Cerebellar cortex (tissue), 1 donor: ENCODE measurements at places on chromosomes 2 and 18.
A peak's percentile ranks its signal among the peaks of the same experiment; 100 is the strongest.

DNA sequence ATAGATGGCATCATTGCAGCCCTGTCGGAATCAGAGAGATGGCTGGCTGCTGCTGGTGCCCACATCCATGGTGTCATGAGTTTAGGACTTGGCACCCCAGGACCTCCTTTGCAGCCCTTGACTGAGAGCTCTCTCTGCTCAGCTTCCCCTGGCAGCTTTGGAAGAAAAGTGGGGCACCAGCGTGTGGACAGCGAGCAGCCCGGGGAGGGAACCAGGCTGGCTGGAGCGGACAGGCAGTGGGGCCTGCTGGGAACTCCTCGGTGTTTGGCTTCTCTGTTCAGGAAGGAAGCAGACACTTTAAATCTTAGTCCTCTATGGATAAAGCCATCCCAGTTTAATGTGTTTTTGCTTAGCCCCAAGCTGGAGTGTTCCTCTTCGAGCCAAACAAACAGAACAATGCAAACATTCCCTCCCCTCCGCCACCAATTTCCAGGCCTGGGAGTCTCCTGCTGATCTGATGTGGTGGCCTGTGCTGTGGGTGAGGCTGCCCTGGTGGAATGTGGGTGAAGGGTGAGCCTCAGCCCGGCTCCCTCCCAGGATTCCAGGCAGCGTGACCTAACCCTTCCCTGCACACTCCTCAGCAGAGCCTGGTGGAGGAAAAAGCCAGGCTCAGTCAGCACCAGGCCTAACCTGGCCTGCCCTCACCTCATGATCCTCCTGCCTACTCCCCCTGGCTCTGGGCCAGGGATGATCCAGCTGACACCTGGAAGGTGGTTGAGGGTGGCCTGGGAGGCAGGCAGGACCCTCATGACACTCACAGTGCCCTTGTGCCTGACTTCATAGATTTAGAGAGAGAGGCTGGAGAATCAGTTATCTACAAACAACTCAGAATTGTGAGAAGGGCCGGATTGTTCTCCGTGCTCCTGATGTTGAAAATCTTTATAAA, 21.6 kb upstream of the ITGB6 start:
- DNase-seq, result no peak

DNA sequence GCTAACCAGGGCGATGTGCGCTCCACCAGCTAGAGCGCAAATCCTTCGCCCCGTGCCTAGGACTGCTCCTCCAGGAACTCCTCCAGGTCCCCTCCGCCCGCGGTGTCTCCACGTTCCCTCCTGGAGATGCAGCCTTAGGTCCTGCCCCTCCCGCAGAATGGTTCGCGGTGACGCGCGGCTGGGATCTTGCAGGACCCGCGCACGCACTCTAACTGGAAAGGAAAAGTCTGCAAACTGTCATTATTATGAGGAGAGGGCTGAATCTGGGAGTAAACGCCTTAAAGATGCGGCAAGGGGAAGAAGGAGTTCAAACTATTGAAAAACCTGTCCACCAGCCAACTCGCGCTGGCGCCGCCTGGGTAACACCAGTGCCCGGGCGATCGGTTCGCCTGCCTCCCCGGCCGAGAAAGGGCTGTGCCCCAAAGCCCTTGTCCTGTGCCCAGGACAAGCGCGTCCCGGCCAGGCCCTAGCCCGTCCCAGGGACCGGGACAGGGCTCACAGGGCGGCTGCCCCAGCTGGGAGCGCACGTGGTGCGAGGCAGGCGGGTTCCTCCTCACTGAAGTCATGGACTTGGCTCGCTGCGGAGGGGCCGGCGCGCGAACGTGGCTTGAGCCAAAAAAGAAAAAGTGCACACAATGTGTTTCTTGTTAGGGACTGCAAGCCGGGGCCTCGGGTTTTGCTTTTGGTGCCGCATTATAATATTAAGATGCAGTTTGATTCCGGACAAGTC, 5.5 kb upstream of the ID2 start:
- DNase-seq, result peak; percentile 24

DNA sequence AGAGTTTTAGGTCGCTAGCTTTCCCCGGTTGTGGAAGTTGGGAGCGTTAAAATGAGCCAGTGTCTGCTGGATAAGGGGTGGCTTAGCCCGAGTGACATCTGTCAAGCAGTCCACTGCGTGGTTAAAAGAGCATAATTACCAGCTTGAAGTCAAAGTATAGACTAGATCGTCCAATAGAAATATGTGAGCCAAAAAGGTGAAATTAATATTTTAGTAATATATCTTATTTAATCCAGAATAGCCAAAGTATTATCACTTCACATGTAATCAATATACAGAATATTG, 654 bp downstream of the COMMD1 start:
- no peak for DNase-seq

GRCh38 chr2:105274046-105274445, 32.5 kb downstream of the GPR45 start:
- no peak for DNase-seq

DNA sequence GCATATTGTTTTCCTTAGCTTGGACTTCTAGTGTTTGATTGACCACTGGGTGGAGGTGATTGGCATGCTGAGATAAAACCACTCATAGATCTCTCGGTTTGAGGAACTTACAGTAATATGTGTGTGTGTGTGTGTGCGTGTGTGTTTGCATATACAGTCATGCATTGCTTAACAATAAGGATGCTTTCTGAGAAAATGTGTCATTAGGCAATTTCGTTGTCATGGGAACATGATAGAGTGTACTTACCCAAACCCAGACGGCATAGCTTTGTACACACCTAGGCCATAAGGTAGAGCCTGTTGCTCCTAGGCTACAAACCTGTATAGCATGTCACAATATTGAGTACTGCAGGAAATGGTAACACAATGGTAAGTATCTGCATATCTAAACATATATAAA, 167.3 kb downstream of the NYAP2 start:
- DNase-seq, result no peak

- no peak for DNase-seq
Observed at GRCh38 chr18:59012815-59013705, 126.6 kb upstream of the SEC11C start.

- DNase-seq, result no peak
Observed at GRCh38 chr2:237432484-237433092, 18.6 kb upstream of the COL6A3 start.

- DNase-seq, result no peak
Observed at GRCh38 chr2:219501849-219502248, 3.2 kb downstream of the GMPPA start.

GRCh38 chr18:41504316-41504715, 450.7 kb upstream of the PIK3C3 start:
- DNase-seq, result no peak

DNA sequence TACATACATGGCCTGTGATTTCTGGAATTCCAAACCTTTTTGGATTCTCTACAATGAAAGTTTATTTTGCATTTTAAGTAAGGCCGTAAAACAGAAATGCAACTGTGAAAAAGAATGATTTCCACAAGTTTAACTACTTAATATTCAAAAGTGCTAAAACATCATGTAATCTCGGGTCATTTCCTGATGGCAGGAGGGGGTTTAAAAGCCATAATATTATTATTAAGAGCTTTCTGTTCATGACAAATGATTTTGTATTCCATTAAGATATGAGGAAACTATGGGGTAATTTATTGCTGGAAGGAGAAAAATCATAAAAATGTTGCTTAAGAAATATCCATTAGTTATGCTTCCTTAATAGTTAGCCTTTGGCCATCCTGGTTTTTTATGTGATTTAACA, 65.7 kb downstream of the COL4A3 start:
- DNase-seq, result no peak

GRCh38 chr2:240149943-240150784, 9.7 kb upstream of the OTOS start:
- peak; percentile 57 for DNase-seq

- DNase-seq, result no peak
Observed at GRCh38 chr18:11309172-11309571, 159.8 kb upstream of the PIEZO2 start.

DNA sequence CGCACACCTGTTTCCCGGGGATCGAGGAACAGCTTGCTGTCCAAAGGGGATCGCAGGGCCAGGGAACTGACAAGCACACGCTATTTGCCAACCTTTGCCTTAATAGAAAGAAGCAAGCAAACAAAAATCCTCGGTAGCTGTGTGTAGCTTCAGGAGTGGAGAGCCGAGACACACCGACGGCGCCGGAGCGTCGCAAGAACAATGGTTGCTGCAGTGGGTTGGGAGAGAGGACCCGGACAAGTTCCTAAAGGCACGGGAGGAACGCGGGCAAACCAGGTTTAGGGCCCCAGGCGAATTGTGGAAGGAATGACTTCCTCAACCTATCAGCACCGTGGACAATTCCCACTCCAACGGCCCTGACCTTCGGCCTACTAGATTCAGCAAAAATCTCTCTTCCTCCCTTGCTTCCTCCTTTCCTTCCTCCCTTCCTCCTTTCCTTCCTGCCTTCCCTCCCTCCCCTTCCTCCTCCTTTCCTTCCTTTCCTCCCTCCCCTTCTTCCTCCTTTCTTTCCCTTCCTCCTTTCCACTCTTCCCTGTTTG, 4.9 kb upstream of the NEUROD1 start:
- DNase-seq, result peak; percentile 81

GRCh38 chr2:184272056-184272455, 326.3 kb upstream of the ZNF804A start:
- DNase-seq, result no peak

DNA sequence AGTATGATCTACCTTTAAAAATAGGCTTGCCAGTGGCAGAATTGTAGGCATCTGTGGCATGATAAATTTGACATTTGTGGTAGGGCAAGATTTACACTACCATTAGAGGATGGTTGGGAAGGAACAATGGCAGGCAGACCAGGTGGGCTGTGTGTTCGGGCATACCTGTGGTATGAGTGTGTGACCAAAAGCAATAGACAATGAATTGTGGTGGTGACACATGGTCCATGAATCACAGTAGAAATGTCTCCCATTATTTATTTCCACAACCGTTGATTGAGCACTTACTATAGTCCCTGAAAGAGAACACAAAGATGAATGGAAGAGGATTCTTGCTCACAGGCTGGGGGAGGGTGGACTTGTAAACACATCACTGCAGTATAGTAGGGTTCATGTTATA, 29.9 kb upstream of the RUFY4 start:
- DNase-seq, result no peak

DNA sequence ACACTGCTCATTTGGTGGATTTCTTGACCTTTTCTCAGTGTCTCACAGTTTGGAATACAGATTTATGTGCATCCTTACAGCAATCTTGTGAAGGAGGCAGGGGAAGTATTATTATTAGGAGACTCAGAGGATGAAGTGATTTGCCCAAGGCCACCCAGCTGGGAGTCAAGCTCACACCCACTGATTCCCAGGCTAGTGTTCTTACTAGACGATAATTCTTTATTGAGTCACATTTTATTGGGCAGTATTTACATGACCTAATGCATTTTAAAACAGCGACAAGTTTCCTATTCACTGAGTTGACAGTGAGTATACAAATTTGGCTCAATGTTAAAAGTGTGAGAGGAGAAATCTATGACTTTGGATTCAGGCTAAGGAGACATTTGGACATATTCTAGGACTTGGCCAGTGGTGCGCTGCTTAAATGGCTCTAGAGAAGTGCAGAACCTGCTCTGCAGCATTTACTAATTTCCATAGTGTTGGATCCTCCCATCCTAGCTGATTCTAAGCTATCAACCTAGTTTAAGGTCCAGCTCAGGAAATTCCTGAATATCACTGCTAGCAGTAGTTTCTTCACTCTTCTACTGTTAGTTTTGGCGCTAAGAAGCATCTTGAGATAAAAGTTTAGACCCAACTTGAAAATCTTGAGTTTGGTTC, 199.3 kb downstream of the MTX2 start:
- DNase-seq, result no peak
